ENCODE measurements at places on chromosomes 6 and 20.

DNA sequence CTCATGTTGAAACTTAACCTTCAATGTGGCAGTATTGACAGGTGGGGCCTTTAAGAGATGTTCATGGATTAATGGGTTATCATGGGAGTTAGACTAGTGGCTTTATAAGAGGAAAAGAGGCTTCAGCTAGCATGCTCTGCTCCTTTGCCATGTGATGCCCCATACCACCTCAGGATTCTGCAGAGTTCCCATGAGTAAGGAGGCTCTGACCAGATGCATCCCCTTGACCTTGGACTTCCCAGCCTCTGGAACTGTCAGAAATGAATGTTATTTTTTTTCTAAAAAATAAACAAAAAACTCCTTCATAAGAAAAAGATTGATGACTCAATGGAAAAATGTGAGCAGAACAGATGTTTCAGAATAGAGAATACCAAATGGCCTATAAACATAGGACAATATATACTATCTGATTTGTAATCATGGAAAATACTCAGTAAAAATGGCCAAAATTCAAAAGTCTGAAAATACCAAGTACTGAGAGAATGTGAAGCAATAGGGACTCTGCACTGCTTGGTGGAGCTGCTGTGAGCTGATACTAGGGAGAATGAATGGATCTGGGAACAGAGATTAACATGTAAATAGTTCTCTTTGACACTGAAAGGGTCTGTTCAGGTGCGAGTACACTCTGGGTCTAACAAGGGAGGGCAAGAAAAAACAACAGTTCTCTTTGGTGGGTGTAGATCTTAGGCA is 7.4 kb upstream of the TRIM39 start:
- no peak for DNase-seq

GRCh38 chr6:151891524-151891923 is 84.0 kb downstream of the ESR1 start:
- DNase-seq, result no peak

DNA sequence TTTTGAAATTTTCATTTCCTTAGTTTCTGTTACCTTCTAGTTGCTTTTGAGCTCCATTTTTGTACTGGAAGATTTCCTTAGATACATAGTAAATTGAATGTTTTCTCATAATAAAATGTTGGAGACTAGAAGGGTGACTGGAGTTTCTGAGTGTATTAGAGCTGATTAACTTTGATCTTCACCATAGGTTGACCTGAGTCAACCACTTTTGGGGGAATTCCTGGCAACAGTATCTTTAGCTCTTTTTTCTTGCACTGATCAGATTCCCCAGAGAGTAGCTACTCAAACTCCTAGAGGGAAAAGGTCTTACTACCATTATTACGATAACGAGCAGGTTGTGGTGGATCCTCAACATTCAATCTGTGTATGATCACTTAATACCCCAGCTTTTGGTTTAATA is 72.7 kb downstream of the KHDC1L start:
- no peak for DNase-seq

DNA sequence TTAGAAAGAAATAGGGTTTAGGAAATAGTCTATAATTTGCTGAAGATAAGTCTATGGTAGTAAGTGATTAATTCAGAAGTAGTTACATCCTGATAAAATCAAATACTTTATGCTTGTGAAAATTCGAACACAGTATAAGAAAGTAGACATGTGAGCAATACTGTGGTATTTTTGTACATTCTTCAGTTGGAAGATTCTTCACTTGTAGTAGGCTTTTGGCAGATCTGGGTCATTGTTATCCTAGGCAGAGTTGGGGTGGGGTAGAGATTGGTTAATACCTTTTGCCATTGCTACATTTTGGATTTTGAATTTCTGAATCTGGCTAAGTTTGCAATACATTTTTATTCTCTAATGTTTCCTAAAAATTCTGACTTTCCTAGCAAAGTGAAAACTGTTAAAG is 197.5 kb downstream of the BCKDHB start:
- DNase-seq, result no peak

GRCh38 chr20:62088258-62089127 is 22.8 kb upstream of the TAF4 start:
- no peak for DNase-seq

GRCh38 chr6:161437851-161438250 is 164.0 kb upstream of the AGPAT4 start:
- DNase-seq, result no peak

DNA sequence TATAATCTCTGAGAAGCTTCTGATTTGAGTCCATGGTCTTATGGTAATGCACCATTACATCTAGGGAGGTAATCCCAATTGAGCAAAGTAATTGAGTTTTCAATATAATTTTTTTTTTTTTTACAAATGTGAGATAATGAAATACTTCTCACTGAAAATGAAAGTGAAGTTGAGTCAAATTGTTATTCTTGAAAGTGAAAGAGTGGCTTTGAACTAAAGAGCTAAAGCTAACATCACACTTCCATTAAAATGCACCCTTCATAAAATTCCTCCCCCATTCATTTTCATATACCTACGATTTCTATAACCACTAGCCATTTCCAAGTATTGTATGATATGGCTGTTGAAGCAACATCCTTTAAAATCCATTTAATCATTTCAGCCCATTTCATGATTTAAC is 149.1 kb upstream of the IMPG1 start:
- DNase-seq, result no peak

GRCh38 chr6:133806382-133807140 is 82.4 kb upstream of the TCF21 start:
- no peak for DNase-seq

DNA sequence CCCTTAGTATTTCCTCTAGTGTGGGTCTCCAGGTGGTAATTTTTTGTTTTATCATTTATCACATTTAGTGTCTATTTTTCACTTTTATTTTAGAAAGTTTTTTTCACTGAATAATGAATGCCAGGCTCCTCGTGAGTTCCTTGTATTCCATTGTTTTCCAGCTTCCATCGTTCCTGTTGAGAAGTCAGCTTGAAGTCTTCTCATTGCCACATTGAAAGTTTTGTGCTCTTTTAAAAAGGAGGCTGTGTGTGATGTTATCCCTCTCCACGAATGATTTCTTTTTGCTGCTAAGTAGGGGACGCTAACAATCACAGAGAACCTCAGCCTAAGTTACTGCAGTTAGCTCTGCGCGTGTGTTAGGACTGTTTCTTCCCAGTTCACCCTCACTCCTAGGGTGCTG is 194.5 kb downstream of the TAF4 start:
- no peak for DNase-seq

DNA sequence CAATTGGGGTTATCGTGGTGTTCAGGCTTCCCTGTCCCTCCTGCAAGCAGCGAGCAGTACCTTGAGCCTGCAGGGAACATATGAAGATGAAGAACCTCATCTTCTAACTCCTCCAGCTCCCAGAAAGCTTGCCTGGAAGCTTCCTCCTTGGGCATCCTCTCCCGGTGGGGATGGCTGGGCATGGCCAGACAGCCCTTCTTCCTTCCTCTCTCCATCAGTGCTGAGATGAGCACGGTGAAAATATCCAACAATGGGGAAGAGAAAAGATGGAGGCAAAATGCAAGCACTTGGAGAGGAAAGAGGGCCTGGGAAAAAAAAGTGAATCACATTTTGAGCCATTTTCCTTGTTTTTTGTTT is 107.7 kb upstream of the FOXA2 start:
- DNase-seq, result no peak

- DNase-seq, result no peak
These were observed 117.2 kb downstream of the FOXO3 start for GRCh38 chr6:108677894-108678293.

DNA sequence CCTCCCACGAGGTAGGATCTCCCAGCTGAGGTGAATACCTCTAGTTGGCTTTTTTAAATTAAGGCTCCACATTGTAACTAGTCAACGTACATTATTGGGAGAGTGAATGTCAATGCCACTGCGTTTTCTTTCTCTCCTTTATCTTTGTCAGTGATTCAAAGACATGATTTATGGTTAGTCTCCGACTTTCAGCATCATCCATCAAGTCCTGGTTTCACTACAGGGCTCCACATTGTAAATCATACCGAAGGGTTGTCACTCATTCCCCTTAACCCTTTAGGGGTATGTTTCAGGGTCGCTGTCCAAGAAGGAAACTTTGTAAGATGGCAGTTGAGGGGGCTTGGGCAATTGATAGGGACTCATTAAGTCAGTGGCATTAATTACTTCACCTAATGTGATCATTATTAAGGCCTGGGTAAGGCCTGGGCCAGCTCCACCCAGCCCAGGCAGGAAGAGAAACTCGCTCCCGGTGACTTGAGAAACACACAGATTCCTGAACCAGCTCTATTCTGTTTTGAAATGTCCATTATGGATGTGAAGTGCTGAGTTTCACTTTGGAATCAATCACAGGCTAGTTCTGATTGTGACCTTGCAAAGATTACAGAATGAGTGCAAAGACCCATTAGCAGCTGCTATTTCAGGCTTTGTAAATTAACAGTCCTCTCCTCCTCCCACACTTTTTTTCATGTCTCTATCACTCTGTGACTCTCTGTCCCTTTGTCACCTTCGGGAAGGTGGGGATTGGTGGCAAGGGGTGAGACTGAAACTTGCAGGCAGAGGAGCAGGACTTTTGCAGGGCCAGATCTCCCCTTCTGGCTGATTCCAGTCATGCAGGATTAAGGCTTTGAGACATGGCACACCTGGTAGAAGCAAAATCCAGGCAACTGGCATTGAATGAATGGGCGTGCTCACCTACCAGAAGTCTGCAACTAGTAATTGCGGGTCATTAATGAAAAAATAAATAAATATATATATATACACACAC is 222.4 kb downstream of the TSHZ2 start:
- no peak for DNase-seq

- no peak for DNase-seq
These were observed 4.7 kb downstream of the SLCO4A1 start for GRCh38 chr20:62646851-62647520.

- no peak for DNase-seq
These were observed 52.0 kb downstream of the ITCH start for GRCh38 chr20:34415079-34415478.

GRCh38 chr6:75308250-75308988 is 23.8 kb upstream of the TMEM30A start:
- no peak for DNase-seq

DNA sequence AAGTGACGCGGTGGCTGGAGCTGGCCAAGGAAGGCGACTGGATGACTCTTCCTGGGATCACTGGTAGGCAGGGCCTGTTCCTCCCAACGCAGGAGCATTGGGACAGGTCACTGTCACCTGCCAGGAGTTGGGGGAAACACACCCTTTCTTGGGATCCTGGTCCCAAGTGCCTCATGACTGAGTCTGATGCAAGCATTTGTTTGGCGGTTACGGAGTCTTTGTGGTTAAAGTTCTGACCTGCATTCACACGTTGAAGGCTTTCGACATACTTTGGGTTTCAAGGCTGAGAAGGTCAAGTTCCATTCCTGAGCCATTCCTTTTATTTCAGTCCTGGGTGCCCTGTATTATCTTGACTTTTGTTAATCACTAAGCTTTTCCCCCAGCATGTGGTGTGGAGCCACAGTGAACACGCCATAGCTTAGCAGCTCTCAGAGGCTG is 6.0 kb downstream of the PNLDC1 start:
- DNase-seq, result no peak

DNA sequence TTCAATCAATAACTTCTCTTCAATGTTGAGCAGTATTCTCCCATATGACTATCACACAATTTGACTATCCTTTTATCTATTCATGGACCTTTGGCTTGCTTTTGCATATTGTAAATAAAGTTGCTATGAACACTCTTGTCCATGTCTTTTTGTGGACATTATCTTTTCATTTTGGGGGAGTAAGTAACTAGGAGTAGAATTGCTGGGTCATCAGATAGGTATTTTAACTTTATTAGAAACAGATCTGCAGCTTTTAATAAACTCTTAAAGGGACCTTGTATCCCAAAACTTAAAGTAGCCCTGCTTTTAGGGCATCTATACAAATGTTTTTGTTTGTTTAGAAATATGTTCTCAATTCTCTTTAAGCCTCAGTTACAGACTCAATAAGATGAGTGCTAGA is 614.2 kb upstream of the CITED2 start:
- DNase-seq, result no peak

DNA sequence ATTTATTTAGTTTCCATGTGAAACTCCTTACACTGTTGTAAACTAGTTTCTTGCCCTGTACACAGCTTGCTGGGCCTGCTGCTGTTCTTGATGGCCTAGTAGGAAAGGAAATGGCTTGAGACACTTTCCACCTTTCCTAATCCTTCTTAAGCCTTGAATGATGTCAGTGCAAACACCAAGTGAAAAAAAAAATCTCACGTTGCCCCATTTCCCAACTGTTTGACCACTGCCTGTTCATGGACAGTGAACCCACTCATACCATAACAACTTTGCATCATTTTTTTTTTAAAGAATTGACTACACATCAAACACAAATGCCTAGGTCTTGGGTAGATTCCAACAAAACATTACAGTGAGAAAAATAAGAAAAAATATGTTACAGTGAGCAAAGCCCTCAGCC is 653.6 kb upstream of the FLRT3 start:
- no peak for DNase-seq

GRCh38 chr6:30703821-30704220 is 13.0 kb upstream of the NRM start:
- no peak for DNase-seq

DNA sequence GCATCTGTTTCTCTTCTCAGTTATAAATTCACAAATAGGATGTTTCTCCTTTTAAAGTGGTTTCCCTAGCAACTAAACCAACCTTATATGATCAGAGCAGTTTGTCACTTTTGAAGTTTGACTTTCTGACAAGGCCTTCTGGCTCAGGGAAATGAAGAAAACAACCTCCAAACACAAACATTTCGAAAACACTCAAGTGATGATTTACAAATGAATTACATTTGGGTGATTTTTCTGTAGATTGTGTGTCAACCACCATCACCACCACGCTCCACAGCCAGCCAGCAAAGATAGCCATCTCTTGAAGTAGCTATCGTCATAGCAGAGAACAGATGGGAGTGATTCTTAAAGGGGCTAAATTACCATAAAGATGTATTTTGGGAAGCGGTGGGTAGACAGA is 16.5 kb upstream of the MLIP start:
- no peak for DNase-seq

DNA sequence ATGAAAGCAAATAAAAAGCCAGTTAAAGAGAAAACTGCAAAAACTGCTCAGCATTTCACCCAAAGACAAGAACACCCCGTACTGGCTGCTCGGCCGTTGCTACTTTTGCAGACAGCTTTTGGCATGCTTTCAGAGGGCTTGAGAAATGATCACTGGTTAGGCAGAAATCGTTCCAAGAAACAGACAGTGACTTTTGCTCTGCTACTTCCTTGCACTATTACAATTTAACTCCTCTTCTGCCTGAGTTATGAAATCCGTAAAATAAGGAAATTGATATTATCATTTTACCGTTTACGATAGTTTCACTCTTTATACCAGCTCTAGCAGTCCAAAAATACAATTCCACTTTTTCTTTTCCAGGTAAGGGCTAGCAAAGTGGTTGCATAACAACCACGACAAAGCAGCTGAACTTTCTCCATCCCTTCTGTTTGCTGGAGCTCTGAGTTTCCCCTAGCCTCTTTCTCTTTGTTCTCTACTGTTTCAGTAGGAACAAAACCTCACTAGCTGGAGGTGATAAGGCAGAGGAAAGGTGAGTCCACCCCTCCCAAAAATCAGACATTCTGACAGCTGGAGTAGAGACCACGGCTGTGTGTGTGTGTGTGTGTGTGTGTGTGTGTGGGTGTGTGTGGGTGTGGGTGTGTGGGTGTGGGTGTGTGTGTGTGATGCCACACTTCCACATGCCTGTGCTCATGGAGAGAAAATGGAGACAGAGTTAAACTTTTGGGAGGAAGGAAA is 191.8 kb upstream of the RREB1 start:
- DNase-seq, result no peak
